Karpas-422 (cell line): ENCODE measurements at places on chromosomes 3 and 15.

DNA sequence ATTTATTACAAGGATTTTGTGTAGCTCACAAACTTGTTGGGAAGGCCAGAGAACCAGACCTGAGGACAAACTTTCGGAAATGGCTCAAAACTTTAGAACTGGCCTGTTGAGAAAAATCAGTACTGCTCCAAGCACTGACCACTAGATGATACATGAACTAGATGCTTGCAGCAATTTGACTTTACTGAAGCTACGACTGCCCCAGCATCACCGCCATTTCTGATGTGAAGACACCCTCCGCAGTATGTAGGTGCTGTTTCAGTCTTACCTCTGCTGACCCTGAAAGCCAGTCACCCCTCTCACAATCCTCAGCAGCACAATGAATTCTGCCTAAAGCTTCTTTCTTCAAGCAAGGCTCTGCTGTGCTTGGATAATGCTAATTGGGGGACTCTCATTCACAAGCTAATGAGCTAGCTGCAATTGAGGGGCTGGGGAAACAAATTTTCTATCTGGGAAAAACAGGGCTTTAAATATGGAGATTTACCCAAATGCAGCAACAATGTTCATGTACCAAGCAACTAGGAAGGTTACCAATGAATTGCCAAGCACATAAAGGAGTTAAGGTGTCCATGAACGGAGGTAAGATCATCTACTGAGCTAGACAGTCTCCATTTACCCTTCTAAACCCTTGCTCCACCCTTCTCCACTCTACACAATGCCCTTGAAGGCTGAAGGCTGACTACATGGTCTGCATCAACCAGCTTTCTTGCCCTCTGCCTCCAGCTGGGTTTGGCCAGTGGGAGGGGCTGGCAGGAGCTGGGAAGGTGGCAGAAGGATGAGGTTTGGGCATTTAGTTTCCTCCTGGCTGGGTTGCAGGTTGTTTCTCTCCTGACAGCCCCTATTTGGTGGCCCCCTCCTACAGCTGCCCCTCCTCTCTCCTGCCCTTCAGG, 53.2 kb upstream of the FSTL1 start:
- no peak for DNase-seq

- peak; percentile 6 for DNase-seq
These were observed 420.6 kb downstream of the RBMS3 start for GRCh38 chr3:29701326-29701983.

DNA sequence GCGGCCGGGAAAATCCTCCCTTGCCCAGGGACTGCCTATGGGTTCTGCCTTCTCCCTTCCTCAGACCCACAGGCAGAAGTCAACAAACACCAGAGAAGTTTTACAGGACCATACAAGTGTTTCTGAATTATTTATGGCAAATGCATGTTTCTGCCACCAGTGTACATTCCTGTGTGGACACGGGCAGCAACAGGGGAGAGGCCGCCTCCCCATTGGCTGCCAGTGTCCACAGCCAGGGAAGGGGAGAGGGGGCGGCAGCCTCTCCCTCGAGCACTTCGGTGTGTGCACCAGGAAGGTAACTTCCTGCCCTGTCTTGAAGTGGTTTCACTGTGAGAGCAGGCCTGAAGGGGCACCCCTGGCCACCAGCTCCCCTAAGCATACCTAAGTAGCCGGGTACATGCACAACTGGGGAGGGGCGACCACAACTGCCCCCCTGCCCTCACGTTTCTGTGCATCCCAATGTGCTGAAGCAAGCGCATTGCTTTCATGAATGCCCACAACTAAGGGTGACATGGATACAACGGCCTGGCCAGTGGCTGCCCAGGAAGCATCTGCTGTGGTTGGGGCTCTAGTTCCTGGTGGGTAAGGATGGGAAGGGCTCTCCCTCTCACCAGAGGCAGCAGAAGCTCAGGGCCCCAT, 14.8 kb upstream of the SHISA5 start:
- no peak for DNase-seq

DNA sequence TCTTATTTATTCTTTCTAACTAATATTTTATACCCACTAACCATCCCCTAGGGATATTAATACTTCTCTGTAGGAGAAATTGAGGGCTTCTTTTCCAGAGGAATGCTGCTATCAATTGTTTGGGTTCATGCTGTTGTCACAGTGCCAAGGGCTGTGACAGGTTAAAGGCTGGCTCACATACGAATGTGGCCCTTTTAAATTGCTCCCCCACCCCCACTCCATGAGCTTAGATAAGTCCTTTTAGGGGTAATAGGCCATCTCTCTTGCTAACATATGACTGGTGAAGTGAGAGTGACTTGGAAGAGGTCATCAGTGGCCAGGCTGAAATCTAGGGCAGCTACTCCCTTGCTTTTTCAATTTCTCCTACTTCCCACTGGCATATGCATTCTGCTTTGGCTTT, 121.9 kb upstream of the DPH6 start:
- DNase-seq: no peak

DNA sequence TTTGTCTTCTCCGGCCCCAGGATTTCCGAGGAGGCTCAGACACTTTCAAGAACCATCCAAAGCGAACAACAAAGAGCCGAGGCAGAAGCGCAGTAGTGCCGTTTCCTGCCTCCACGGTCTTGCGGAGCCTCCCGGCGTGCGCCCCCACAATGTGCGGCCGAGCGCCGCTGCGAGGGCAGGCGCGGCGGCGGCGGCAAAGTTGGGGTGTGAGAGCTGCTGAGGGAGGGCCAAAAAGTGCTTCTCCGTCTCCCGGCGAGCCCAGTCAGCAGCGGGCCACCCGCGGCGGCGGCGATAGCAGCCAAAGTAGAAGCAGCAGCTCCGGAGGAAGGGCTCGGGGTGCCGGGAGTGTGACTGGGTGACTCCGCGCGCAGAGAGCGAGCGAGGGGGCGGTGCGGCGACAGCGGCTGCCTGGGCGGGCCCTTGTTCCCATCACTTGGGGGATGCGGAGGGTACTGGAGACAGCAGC, 749.1 kb downstream of the ROBO1 start:
- DNase-seq: no peak

GRCh38 chr3:56113908-56114307, 354.4 kb downstream of the ERC2 start:
- no peak for DNase-seq

DNA sequence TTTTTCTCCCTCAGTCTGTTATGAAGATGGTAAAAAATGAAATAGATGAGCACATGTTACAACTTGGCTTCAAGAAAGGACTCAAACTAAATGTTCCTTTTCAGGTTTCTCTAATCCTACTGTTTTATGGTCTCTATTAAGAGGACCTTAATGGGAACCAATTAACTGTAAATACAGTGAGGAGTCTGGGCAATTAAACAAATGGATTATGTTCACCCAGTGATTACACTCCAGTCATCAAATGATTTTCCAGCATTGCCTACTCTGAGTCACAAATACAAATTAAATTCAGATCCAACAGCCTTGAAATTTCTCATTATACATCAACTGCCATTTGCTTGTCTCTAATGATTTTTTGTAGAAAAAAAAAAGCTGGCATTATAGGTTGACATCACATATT, 129.2 kb downstream of the NEK10 start:
- DNase-seq: no peak

GRCh38 chr15:86183596-86184491, 104.2 kb downstream of the AGBL1 start:
- DNase-seq: no peak

DNA sequence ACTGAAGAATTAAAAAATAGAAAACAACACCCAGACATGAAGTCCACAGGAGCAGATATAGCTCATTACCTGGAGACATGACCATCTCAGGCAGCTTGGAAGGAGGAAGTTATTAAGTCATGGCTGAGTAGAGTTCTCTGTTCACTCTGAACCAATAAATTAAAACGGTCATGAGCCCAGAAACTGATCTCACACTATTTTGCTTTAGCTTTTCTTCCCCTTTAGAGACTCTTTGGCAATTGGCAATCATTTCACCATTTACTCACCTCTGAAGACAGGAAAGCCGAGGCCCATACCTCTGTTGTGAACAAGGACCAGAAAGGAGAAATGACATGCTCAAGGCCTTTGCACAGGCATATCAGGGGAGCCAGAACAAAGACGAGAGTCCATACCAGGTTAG, 26.6 kb downstream of the CLDN18 start:
- no peak for DNase-seq
